ENCODE measurements at places on chromosomes 4 and X. TPM values are rescaled to one million over a fixed set of nuclear protein-coding genes. Genes with fewer than 3 reads are reported as not detected.

GRCh38 chr4:75848891-75849290, 53.4 kb downstream of the PPEF2 start:
- no peaks in the 10 kb centered on the region for H3K36me3 ChIP-seq
- DNase-seq: no peak
- H3K27me3 ChIP-seq: no peaks in the 10 kb centered on the region
- no peak overlapping the region for H3K4me3 ChIP-seq

- H3K27me3 ChIP-seq: no peaks in the 10 kb centered on the region
- no peak for DNase-seq
- H3K4me1 ChIP-seq: no peaks in the 10 kb centered on the region
- H3K36me3 ChIP-seq: no peaks in the 10 kb centered on the region
These were observed 17.5 kb upstream of the RGN start for GRCh38 chrX:47060708-47061107.

DNA sequence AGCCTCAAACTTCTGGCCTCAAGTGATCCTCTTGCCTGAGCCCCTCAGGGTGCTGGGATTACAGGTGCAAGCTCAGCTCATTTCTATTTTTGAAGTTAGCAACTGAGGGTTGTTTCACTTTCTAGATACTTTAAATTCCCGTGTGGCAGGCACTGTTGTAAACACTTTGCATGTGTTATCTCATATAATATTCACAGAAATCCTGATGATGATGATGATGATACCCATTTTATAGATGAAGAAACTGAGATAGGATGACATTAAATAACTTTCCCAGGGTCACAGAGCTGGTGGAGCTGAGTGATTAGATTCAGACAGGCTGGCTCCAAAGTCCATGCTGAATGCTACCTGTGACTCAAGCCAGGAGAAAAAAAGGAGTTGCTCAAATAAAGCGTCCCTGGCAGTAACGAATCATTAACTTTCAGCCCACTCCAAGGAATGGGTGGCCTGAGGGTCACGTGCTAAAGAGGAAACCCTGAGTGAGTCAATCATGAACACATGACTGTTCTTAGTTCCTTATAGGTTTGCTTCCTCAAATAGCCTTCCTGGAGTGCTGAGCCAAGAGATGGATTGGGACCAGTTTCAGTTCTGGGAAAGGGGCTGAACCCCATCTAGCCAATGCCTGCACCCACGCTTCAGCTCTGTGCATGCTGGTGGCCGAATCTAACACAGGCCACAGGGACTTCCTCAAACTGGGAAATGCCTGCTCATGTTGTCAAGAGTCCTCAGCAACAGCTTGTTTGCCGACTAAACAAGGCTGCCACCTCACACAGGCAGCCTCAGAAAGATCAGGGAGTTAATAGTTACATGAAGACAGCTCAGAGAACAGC, 52.8 kb downstream of the RBM47 start:
- H3K27me3 ChIP-seq: no peaks in the 10 kb centered on the region
- peak overlapping the region; percentile 13 for H3K4me3 ChIP-seq
- H3K36me3 ChIP-seq: no peaks in the 10 kb centered on the region
- no peak for DNase-seq

DNA sequence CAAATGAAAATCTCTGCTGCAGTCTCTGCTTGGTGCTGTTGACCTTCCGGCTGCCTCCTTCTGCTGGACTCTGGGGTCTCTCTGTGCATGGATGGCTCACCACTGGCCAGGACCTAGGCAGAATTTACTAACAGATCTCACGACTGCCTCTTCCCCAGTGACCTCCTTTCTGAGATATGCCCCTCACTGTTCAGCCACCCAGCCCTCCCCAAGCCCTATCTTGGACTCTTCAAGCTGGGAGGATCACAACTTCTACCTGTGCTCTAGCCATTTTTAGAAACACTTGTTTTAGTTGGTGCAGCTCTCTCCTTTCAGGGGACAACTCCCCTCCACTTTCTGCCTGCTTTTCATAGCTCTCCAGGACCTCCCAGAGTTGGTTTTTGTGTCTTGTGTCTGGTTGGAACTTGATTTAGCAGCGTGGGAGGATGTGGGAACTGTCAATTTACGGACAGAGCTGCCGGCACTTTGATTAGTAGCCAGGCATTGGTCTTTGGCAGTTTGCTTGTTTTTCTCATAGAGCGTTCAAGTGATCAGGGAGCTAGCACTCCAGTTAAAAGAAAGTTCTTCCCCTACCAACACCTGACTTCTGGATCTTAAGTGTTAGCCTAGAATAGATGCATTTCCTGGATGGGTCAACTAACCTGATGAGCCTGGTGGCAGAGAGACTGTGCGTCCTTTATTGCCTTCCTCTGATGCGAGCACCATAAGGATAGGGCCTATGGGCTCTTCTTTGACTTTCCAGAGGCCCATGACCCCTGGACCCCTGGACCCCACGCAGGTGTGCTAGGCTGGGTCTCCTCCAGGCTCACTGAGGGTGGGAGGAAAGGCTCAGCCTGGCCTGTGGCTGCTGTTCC, 6.5 kb downstream of the RGS12 start:
- peaks cover 21% of the 10 kb centered on the region for H3K4me1 ChIP-seq
- no peak overlapping the region for H3K4me3 ChIP-seq
- no peak for DNase-seq

Gene ITM2A
- total RNA-seq: 24.0 TPM

DNA sequence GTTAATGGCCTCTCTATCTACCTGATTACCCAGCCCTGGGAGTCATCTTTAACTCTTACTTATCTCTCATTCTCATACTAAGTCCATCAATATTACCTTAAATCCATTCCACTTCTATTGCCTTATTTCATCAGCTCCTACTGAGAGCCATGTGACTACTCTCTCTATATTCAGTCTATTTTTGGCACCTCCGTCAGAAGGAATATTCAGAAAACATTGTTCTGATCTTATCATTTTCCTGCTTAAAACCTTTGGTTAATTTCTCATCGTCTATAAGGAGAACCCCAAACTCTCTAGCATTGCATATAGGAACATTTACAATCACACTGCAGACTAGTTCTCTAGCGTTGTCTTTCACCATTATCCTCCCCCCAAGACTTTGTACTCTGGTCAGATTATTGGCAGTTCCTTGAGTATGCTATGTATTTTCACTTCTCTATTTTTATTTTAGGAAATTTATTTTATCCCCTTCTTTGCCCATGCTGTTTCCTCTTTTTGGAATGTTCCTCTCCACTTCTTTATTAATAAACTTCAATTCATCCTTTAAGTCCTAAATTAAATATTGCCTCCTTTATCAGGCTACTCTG, 13.7 kb upstream of the AMMECR1 start:
- no peaks in the 10 kb centered on the region for H3K4me1 ChIP-seq
- H3K27me3 ChIP-seq: no peaks in the 10 kb centered on the region
- H3K4me3 ChIP-seq: no peak overlapping the region
- no peak for DNase-seq
- no peak overlapping the region for H3K27ac ChIP-seq
- H3K36me3 ChIP-seq: no peaks in the 10 kb centered on the region

DNA sequence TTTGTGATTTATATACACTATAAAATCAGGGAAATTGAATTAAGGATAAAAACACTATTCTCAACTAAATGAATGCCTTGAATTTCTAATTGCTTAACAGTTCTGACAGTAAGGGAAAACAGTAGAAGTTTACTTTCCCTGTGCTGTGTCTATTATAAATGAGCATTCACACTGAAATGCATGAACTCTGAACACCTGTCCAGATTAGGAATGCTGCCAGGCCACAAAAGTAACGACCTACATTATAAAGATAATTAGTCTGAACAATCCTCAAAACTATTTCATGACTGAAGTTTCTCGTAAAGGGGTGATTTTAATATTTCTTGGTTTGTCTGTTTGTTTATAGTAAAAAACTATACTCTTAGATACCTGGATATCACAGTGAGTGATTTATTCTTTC, 2.0 kb downstream of the NDST3 start:
- H3K27me3 ChIP-seq: no peaks in the 10 kb centered on the region
- no peak overlapping the region for H3K4me3 ChIP-seq
- peaks cover 14% of the 10 kb centered on the region for H3K4me1 ChIP-seq
- no peak overlapping the region for H3K27ac ChIP-seq
- no peaks in the 10 kb centered on the region for H3K36me3 ChIP-seq
- DNase-seq: no peak

DNA sequence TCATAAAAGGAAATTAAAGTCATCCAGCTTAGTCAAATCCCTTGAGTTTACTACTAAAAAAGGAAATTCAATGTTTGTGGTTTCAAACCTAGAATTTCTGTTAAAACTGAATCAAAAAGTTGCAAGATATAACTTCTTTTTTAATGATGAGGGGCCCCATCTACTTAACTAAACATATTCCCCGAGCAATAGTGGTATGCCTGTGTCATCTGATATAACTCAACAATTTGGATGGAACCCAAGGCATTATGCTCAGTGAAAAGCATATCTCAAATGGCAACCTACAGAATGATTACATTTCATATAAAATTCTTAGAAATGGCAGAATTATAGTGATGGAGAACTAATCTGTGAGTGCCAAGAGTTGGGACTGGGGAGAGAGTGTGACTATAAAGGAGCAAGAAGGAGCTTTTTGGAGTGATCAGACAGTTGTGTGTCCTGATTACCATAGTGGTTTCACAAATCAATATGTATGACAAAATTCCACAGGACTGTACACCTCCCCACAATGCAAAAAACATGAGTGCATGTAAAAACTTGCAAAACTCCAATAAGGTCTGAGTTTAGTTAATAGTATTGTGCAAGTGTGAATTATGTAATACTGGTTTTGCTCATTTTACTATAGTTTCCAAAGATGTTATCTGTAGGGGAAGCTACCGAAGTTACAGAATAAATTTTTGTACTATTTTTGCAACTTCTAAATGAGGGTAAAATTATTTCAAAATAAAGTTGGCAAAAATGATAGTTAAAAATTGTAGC, 323.2 kb downstream of the ARHGAP24 start:
- H3K36me3 ChIP-seq: no peaks in the 10 kb centered on the region
- peaks cover 2% of the 10 kb centered on the region for H3K4me1 ChIP-seq
- no peak overlapping the region for H3K4me3 ChIP-seq
- no peaks in the 10 kb centered on the region for H3K27me3 ChIP-seq

Gene TRO
- total RNA-seq: 9.4 TPM

DNA sequence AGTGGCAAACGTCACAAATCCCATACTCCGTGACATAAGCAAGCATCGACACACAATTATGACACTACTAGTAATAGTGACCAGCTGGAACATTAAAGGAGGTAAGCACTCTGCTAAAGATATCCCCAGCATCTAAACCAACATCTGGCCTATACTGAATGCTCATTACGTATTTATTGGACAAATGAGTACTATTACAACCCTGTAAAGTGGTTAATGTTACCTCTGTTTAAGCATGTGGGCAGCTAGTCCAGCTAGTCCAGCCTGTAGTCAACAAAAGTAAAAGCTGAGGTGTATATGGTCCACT, 419 bp upstream of the RPGR start:
- DNase-seq: no peak
- peak overlapping the region; percentile 94 for H3K27ac ChIP-seq
- H3K4me1 ChIP-seq: no peaks in the 10 kb centered on the region

Gene SPANXA2
- not detected for total RNA-seq

Gene ARSD
- 67.7 TPM for total RNA-seq

Gene CFAP47
- total RNA-seq: 1.6 TPM

Gene WDFY3
- total RNA-seq: 139 TPM

DNA sequence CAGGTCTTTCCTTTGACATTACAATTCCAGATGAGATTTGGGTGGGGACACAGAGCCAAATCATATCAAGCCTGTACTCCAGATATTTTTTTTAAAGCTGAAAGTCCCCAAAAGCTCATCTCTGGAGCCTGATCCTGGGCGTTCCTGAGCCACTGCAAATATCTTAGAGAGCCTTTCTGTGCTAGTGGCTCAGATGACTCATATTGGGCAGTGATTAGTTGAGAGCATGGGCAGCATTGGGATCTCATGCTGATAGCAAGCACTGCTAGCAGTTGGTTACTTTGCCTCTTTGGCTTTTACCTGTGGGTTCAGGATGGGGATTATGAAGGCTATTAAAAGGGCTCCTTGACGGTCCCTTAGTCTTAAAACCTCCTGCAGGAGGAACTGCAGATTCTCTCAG, 51.4 kb upstream of the SCRG1 start:
- H3K4me1 ChIP-seq: no peaks in the 10 kb centered on the region
- H3K27ac ChIP-seq: no peak overlapping the region
- no peaks in the 10 kb centered on the region for H3K27me3 ChIP-seq
- H3K4me3 ChIP-seq: no peak overlapping the region
- no peaks in the 10 kb centered on the region for H3K36me3 ChIP-seq
- DNase-seq: no peak

DNA sequence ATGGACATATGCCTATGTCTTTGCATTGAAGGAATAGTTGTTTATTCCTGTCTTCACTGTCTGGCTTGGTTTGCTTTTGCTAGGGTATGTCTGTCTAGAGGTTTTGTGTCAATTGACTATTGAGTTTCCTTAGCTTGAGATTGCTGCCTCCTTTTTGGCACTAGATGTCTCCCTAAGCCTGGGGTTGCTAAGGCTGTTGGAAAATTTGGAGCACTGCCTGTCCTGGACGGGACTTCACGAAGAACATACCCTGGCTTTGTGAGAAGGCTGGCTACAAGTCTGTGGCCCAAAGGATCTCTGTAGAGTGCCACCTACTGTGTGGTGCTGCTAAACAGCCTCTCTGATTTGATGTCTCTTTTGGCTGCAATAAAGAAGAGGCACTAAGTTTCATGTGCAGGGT, 183.8 kb upstream of the NUDT10 start:
- H3K4me1 ChIP-seq: no peaks in the 10 kb centered on the region
- H3K27me3 ChIP-seq: no peaks in the 10 kb centered on the region
- no peaks in the 10 kb centered on the region for H3K36me3 ChIP-seq
- no peak overlapping the region for H3K27ac ChIP-seq
- H3K4me3 ChIP-seq: no peak overlapping the region

Gene CT45A2
- total RNA-seq: not detected

GRCh38 chrX:1486749-1487361, 34.1 kb upstream of the ASMTL start:
- H3K27me3 ChIP-seq: no peaks in the 10 kb centered on the region
- peaks cover 4% of the 10 kb centered on the region for H3K4me1 ChIP-seq
- no peaks in the 10 kb centered on the region for H3K36me3 ChIP-seq

GRCh38 chrX:120334151-120334550, 22.9 kb upstream of the TMEM255A start:
- H3K27ac ChIP-seq: no peak overlapping the region
- H3K36me3 ChIP-seq: no peaks in the 10 kb centered on the region
- no peak for DNase-seq
- no peak overlapping the region for H3K4me3 ChIP-seq
- H3K4me1 ChIP-seq: no peaks in the 10 kb centered on the region

GRCh38 chr4:41418444-41418843, 119.5 kb upstream of the LIMCH1 start:
- no peak overlapping the region for H3K4me3 ChIP-seq
- peak; percentile 48 for DNase-seq
- H3K4me1 ChIP-seq: peaks cover 14% of the 10 kb centered on the region
- no peaks in the 10 kb centered on the region for H3K27me3 ChIP-seq
- H3K27ac ChIP-seq: peak overlapping the region; percentile 49

GRCh38 chr4:86011117-86011516, 348.7 kb downstream of the MAPK10 start:
- H3K27me3 ChIP-seq: no peaks in the 10 kb centered on the region
- no peak overlapping the region for H3K27ac ChIP-seq
- DNase-seq: no peak
- no peaks in the 10 kb centered on the region for H3K36me3 ChIP-seq
- no peak overlapping the region for H3K4me3 ChIP-seq

GRCh38 chr4:14771094-14771493, 231.2 kb upstream of the CPEB2 start:
- H3K36me3 ChIP-seq: no peaks in the 10 kb centered on the region
- no peaks in the 10 kb centered on the region for H3K27me3 ChIP-seq
- H3K4me1 ChIP-seq: no peaks in the 10 kb centered on the region
- no peak overlapping the region for H3K4me3 ChIP-seq
- DNase-seq: no peak
